ENCODE measurements at places on chromosomes 2 and 18.

GRCh38 chr2:142502402-142502801, 371.6 kb upstream of the LRP1B start:
- no peak for DNase-seq

DNA sequence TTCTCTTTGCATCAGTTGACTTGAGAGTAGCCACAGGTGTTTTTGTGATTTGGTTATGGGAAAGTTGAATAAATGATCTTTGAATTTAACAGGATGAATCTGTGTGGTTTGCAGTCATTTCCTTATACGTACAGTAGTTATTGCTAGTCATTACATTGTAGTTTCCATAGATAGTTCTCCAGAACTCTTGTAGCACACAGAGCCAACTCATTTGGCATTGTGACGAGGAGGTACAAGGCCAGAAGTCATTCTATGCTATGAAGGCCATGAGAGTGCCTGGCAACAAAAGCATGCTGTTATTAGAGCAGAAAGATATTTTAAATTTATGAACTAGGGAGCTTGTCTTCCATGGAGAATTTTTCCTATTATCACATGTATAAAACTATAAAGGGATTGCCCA, 973.0 kb upstream of the CHAC2 start:
- DNase-seq, result no peak

GRCh38 chr2:105864262-105864661, 119.5 kb downstream of the NCK2 start:
- DNase-seq, result no peak

GRCh38 chr2:15948704-15948957, 8.3 kb downstream of the MYCN start:
- no peak for DNase-seq

GRCh38 chr2:224400886-224401632, 848 bp downstream of the FAM124B start:
- no peak for DNase-seq

- DNase-seq, result no peak
Measured at GRCh38 chr18:26869640-26870039, 4.1 kb upstream of the AQP4 start.

- DNase-seq, result no peak
Measured at GRCh38 chr2:85887566-85888019, 1.2 kb downstream of the ST3GAL5 start.

DNA sequence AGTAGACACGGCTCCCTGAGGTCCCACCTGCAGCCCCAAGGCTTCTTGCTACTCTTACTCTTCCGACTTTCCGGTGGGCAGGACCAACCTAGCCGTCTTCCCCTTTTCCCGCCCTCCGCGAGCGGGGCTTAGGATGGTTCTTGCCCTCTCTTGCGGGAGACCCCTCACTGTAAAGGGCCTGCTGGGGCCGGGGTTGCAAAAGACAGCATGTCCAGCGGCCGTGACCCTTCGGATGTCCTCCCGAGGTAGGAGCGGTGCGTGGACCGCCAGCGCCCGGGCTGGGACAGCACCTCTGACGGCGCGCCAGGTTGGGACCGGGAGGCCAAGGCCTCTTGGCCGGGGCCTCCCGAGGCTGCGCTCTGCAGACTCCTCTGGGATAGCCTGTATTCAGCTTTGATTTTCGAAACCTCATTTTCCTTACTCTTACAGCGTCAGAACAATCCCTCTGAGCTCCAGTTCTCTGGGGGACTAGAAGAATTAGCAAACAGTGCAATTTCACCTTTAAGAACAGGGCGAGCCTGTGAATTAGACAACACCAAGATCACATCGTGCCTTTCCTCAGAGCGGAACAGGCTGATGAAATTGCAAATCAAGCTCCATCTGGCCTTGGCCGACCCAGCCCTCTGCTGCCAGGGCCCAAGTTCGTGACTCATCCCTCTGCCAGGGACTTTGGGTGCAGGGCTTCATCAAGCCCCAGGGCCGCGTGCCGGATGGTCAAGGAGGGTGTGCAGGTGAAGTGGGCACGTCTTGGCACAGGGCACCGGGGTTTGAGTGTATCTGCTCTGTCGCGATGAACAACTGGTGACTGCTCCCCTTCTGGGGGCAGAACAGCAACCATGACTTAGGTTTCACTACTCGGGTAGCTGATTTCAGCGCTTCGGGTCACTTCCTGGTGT, 777 bp downstream of the MOCOS start:
- peak; percentile 55 for DNase-seq

- DNase-seq, result no peak
Measured at GRCh38 chr2:72036173-72036545, 111.5 kb downstream of the CYP26B1 start.

DNA sequence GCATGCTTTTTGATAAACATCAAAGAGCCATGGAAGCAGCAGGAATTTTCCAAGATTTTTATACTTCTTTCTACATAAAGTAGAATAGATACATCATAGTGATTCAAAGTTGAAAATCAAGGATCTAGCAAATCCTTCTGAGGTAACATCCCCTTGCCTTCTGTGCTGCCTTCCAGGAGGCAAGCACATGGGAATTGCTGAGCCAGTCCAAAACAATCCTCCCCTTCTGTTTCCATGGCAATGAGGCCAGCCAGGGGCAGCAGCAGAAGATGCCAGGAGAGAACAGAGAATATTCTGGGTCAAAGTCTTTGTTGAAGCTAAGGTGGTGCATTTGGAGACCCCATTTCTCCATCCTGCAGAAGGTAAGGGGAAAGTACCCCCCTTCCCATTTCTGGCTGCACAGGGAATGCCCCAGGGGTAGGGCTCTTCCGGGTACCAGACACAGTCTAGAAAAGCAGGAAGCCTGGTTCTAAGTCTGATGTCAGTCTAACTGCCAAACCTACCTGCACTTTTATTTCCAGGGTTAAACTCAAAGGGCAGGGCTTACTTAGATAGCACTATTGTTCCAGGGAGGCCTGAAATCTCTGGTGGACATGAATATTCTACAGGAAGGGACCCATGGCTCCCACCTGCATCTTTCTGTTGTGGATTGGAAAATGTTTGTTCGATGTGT, 22.1 kb downstream of the CENPA start:
- no peak for DNase-seq

DNA sequence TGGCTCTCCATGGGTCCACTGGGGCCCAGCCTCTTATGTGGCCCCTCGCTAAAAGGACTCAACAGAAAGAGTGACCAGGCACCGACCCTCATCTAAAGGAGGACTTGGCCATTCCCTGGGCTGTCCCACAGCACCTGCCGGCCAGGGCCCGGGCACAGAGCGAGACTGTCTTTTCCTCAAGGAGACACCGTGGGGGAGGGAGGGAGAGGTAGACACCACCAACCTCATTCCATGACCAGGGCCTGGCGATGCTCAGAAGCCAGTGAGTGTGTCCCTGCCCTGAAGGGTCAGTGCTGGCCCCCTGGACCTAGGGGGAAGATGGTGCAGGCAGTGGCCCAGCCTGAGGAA, 39.8 kb upstream of the ALPP start:
- no peak for DNase-seq

DNA sequence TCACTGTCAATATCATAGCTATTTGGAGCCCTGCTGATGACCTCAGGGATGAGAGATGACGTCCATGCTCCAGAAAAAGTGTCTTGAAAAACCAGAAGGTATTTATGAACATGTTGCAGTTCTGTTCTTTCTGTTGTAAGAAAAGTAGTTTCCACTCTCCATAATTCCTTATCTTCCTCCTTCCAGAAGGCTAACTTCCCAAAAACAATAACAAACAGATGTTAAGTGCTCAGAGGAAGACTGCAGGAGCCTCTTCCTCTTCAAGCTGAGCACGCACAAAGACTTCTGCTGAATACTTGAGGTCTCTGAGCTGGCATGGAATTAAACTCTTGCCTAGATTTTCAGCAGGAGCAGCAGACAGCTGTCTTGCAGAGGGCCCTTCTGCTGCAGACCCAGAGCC, 434.5 kb upstream of the KLHL29 start:
- no peak for DNase-seq

DNA sequence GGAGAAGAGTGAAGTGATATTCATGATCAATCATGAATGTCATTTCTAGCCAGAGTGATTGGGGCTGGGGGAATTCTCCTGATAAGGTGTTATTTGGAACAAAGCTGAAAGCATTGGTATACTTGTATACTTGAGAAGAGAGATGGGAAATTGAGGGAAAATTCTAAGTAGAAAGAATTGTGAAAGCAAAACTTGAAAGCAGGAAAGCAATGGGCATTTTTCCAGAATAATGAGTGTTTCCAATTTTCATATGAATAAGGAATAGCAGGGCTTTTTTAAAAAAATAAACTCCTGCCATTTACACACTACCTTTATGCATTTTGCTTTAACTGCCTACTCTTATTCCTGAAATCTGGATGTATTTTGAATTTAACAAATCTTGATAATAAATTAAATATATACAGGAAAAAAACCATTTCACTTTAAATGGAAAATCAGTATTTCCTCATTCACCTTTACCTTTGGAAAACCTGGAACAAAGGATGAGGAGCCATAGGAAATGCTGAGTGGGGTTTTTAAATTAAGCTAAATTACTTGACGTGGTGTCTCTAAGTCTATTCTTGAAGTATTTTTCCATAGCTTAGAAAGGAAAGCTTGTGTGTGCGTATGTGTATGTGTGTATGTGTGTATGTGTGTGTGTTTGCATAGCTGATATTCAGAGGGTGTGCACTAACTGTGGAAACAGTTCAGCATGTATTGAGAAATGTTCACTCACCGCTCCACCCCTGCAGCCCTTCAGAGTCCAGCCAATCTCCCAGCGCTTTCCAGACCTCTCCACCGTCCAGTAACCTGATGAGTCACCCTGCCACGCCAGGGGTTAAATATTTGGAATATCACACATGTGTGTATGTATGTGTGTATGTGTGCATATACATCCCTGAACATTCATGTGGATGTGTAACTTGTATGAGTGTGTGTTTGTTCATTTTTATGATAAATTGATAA, 427.3 kb downstream of the THSD7B start:
- no peak for DNase-seq

DNA sequence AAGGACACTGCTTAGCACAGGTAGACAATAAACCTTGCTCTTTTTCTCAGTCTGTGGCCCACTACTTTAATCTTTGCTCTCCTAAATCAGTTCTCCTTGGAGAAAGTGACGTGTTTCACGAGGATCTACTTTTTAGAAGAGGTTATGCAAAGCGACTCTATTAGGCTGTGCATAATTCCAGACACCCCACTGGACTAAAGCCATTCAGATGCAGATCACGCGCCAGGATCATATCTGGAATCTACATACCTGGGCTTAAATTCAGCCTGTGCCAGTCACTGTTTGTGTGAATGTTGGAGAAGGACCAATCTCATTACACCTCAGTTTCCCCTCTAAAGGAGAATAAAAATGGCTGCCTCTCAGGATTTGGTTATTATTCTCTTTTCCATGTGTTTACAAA, 413.0 kb upstream of the MYT1L start:
- no peak for DNase-seq

DNA sequence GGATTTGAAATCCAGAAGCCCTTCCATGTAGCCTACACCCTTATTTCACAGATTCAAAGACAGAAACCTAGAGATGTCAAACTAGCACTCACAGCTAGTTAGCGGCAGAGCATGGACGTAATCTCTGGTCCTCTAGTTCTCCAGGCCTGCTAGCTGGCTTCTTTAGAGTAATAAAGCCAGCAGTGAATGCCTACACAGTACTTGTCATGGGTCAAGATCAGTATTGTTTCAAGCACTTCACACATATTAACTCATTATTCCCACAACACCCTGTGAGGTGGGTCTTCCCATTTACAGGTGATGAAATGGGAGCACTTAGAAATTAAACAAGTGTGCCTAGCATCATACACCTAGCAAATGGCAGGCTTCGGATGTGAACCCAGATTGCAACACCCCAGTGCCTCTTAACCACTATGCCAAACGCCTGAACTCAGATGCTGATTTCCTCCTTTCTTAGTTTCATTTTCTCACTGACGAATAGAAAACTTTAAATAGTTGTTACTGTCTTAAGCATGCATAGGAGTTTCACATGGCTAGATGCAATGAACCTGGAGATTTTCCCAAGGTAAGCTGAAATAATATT, 14.5 kb upstream of the ZBTB14 start:
- no peak for DNase-seq

DNA sequence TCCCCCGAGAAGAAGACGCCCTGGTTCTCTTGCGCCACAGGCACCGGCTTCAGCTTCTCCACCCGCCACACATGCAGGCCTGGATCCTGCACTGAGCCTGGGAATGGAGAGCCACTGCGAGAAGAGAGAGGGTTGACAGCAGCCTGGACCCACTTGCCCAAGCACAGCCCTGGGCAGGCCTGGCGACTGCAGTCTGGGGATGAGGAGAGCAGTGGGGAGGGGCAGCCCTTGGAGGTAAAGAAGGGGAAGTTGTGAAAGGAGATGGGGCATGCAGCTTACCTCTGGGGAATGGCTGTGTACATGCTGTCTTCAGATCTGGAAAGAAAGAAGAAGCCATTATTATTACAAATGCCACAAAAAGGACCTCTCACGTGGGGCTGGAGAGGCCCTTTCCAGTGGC, 8.3 kb downstream of the CAPG start:
- no peak for DNase-seq

GRCh38 chr2:65030476-65031332, 25.5 kb upstream of the CEP68 start:
- no peak for DNase-seq

GRCh38 chr2:101753720-101754490, 56.4 kb downstream of the MAP4K4 start:
- DNase-seq, result no peak

DNA sequence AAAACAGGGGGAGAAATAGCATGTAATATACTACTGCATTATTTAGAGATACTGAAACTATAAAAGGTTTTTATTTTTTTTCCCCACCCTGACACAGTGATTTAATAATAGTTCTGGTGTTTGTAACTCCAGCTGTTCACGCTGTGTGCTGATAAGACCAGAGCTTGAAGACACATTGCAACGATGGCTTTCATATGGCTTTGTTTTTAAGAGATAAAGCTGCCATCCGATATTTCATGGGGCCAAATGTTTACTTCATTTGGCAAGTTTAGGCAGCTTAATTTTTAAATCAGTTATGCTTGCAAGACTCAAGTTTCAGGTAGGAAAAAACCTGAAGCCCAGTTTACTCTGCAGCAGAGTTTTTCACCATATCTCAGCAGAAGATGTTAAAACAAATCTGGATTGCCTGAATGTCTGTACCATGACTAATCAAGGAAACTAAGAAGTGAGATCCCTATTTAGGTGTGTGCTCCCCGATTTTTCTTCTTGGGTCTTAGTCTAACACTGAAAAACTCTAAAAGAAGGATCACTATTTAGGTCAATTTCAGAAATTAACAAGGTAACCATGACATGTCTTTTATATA, 508.6 kb downstream of the PARD3B start:
- no peak for DNase-seq

DNA sequence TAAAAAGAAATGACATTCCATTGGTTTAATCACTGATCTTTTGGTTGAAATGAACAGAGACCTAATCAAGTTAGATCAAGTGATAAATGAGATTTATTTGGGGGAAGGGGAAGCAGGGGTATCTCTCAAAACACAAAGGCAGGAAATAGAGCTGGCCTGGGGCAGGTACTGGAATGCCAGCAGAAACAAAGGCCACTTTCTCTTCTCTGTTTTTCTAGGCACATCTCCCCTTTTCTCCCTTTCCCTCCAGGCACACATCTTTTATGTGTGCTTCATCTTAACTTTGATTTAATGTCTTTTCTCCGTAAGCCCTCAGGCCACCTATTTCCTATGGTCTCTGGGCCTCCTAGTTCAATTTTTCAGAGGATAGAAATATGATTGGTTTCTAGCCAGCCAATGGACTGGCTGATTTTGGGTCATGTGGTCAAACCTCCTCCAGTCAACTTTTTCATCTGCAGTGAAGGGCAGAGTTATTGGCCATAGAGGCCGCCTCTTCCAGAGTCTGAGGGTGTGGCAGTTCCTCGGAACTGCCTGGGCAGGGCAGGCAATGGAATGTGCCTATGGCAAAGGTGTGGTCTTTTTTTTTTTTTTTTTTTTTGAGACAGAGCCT, 58.9 kb upstream of the FAM136A start:
- DNase-seq, result no peak

GRCh38 chr2:239895669-239896068, 129.5 kb downstream of the NDUFA10 start:
- DNase-seq, result no peak
